ENCODE measurements at places on chromosomes 5 and 9.
A peak's percentile ranks its signal among the peaks of the same experiment; 100 is the strongest.

DNA sequence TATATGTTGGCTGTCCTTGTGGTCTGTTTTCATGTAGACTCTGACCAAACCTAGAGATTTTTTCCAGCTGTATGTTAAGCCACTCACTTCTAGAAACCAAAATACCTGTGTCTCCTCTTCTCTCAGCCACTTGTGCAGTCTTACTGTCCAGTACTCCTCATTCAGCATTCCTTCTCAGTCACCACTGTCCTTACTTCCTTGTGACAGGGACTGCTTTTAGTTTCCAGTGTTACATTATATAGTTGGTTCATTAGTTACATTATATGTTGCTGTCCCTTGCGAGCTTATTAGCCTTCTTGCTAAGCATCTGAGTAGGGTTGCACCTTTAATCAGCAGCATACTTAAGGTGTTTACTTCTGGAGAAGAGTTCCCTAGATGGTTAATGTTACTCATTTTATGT is 4.3 kb downstream of the ATP6V1G1 start:
- no peak for DNase-seq

- DNase-seq, result no peak
These were observed 303.0 kb upstream of the TLE4 start for GRCh38 chr9:79268806-79269205.

GRCh38 chr5:172165465-172165864 is 22.6 kb downstream of the STK10 start:
- DNase-seq, result no peak

DNA sequence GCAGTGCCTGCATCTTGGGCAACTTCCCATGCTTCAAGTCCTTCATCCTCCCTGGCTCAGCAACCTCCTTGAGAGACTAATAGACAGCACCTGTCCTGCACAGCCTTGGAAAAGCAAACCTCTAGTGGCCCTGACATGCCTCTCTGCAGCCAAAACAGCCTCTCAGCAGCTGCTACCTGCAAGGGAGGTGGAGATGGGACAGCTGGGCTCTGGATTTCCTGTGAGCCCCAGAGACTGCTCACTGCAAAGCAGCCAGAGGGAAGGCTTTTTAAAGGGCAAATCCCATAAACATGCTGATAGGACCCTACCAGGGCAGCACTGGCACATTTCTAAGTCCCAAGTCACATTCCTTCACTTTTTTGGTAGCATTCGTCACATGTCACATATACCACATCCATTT is 31.5 kb upstream of the MYORG start:
- no peak for DNase-seq

DNA sequence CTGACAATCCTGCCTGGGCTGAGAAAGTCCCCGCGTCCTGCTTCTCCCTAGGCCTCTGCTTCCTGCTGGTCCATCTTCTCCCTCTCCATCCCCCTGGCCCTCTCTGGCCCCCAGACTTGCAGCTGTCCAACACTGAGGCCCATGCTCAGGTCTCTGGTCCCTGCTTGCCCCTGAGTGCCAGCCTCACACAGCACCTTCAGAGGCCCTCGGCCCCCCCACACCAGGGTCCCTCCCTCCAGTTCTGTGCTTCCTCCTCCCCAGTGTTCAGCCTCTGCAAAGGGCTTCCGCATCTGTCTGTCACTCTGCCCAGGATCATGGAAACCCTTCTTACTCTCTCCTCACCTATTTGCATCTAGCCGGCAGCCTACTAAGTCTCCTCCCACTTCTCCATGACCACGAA is 62.4 kb upstream of the CTSL start:
- no peak for DNase-seq

DNA sequence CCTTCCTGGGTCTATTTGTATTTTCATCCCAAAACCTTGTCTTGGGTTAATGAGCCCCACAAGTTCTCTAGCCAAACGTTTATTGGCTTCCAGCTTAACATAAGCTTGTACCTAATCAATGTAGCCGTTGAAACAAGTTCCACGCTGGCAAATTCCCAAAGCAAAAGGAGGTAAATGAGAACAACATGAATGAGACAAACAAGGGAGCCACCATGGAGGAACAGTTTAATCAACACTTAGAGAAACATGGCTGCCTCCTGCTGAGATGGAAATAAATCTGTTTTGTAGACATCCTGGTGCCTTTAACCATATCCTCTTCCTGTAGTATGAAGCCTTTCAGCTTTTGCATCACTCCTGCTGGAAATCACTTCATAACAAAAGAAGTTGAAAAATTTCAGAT is 166.6 kb upstream of the NFIB start:
- no peak for DNase-seq

DNA sequence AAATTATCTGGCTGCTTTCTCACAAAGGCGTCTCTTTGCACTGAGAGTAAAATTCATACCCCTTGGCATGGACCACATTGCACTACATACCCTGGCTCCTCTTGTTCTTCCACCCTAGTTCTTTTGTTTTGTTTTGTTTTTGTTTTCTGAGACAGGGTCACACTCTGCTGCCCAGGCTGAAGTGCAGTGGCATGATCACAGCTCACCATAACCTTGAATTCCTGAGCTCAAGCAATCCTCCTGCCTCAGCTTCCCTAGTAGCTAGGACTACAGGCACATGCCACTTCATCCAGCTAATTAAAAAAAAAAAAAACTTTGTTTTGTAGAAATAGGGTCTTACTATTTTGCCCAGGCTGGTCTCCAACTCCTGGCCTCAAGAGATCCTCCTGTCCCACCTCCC is 51.4 kb downstream of the ARRDC3 start:
- DNase-seq, result no peak

DNA sequence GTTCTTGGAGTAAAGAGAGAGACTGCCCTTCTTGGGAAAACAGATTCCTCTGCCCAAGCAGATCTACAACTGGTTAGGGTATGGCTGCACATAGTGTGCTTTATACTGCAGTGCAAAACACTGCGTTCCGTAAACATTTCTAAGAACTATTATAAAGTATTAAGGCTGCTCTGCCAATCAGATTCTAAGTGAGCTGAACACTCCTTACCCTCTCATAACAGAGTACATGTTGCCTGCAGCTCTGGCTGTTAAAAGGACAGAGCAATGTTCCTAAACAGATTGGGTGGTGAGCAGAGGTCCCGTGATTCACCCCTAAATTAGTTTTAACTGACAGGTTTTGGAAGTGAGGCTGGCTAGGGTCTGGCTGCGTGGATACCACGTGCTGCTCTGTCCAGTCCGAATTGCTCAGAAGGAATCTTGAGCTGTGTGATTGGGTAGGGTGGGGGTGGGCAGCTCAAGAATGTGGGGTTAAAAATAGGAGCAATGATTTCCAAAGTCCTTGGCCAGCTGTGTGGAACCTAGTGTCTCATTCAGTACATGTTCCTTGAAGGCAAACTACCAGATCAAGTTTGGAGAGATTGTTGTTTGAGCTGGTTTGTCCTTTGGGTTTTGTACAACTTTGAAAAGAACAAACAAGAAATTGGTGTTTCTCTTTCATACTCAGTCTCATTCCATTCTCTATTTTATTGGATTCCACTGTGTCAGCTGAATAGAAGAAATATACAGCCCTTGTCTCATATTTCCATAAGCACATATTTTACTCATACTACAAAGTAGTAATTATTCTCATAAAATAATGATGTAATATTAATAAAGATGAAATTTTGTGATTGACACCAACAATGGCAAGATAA is 497.6 kb upstream of the CD180 start:
- no peak for DNase-seq

- DNase-seq, result no peak
These were observed 29.9 kb downstream of the COL5A1 start for GRCh38 chr9:134671341-134672113.

- DNase-seq, result no peak
These were observed 2.1 kb upstream of the NIPBL start for GRCh38 chr5:36874465-36874864.

DNA sequence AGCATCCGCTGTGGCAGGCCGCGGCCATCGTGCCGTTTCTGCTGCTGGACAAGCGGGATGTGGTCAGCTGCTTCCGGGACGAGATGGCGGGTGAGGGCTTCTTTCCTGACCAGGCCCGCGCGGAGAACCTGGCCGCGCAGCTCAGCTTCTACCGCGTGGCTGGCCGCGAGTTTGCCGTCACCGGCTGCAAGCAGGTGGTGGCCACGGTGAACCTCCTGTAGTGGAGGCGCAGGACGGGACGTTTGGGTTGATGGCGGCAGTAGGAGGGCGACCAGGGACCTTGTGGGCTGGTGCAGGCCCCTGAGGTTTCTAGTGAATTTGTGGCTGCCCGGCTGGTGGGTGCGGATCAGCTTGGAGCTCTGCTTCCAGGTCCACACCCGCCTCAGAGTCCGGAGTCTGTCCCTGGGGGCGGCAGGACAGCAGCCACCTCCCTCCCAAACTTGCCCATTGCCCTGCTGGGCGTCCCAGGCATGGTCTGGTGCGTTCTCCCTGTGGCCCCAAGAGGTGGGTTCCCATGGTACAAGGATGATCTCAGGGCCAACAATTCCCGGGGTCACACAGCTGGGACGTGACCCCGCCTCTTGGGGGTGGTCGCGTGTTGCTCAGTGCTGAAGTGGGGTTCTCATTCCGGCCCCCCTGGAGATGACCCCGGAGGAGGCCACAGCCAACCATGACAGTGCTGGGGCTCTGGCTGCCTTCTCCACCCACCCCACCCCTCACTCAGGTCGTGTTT is 2.4 kb downstream of the TOR4A start:
- no peak for DNase-seq

GRCh38 chr5:36664766-36665165 is 58.4 kb downstream of the SLC1A3 start:
- no peak for DNase-seq

- no peak for DNase-seq
These were observed 2.8 kb downstream of the RORB start for GRCh38 chr9:74499770-74500583.

DNA sequence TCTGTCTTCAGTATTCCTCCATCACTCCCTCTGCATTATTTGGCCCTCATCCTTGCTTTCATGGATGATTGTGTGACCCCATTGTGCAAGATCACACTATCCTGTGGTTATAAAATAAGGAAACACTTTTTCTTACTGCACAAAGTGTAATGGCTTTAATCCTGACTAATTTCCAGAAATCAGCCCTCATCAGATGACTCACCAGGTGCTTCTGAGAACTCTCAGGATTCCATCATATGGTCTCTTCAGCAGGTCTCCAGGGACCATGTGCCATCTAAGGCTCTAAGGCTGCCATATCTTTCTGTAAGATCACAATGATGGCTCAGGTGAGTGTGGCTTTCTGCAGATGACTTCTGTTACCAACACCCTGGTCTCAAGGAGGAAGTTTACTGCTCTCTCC is 27.3 kb upstream of the FER start:
- DNase-seq, result no peak

DNA sequence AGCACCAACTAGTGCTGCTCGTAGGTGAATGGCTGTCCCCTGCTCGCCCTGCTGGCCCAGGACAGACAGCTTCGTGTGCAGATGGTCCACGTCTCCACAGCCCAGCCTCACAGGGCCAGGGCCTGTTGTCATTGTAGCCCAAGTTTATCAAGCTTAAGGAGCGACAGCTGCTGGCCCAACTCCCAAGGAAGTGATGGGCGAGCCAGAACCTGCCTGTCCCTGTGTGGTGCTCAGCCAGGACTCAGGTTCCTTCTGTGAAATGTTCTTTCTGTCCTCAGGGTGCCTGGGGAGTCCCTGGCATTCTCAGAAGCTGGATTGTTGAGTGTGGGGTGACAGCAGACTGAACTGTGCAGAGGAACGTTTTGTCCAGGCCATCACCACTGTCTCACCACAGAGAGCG is 16.4 kb downstream of the TRIP13 start:
- no peak for DNase-seq

DNA sequence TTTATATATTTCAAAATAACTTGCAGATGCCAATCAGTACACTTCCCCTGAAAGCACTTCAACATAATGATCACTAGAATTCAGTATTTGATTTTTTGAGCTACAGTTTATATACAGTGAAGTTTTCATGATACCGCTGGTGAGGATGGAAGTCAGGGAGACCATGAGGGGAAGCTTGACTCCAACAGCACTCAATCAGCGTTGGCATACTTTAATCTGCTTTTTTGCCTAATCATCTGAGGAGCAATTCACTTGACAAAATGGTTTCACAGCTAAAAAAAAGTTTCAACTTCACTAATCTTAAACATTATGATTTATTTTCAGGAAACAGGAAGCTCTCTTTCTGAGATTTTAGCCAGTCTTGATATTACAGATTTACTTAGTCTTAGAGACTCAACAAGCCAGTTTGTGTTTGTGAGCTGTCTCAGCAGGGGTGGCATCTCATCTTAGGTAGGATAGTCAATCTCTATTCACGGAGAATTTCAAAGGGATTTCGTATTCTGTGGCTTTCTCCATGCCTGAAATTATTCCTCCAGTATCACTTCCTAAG is 111.4 kb upstream of the ARRDC3 start:
- DNase-seq, result no peak

DNA sequence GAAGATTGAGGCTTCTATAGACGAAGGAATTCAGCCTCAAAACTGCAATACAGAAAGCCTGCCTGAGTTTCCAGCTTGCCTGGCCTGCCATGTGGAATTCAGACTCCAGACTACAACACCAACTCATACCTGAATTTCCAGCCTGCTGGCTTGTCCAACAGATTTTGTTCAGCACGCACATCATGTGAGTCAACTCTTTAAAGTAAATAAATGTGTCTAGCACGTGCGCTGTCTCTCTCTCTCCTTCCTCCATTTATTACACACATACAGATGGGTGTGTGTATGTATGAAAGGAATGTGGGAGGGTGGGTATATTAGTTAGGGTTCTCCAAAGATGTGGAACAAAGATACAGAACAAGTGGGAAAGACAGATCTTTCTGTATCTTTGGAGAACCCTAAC is 82.4 kb upstream of the TAS2R1 start:
- DNase-seq, result peak; percentile 92

- no peak for DNase-seq
These were observed 79.6 kb downstream of the TLE4 start for GRCh38 chr9:79651251-79651795.

DNA sequence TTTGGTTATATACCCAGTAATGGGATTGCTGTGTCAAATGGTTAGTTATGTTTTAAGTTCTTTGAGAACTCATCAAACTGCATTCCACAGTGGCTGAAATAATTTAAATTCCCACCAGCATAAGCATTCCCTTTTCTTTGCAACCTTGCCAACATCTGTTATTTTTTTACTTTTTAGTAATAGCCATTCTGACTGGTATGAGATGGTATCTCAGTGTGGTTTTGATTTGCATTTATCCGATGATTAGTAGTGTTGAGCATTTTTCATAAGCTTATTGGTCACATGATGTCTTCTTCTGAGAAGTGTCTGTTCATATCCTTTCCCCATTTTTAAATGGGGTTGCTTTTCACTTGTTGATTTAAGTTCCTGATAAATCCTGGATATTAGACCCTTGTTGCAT is 435.7 kb upstream of the RIOK2 start:
- DNase-seq, result no peak

All from HS-5 (cell line).